SK-MEL-5 (cell line): ENCODE measurements at places on chromosomes 5 and 9. TPM values are rescaled to one million over a fixed set of nuclear protein-coding genes. Genes with fewer than 3 reads are reported as not detected.

Gene TRPM3
- total RNA-seq = 3.9 and 4.1 TPM in 2 replicates

Gene GRM6
- not detected in 2 replicates for total RNA-seq

Gene LIFR
- total RNA-seq = 7.1 and 7.5 TPM in 2 replicates

Gene ISCA1
- total RNA-seq = 108 and 120 TPM in 2 replicates

Gene CCIN
- not detected in 2 replicates for total RNA-seq

Gene AQP7
- not detected in 2 replicates for total RNA-seq

Gene FOXE1
- 0.11 and 0.79 TPM in 2 replicates for total RNA-seq

Gene GMCL2
- total RNA-seq = not detected in 2 replicates

Gene BSPRY
- total RNA-seq = not detected in 2 replicates

Gene LHX3
- not detected in 2 replicates for total RNA-seq

Gene KLF9
- total RNA-seq = 42.7 and 43.1 TPM in 2 replicates

Gene NIPBL
- total RNA-seq = 21.2 and 29.3 TPM in 2 replicates

Gene PRLR
- total RNA-seq = 21.4 and 22.2 TPM in 2 replicates

Gene OGN
- total RNA-seq = not detected in 2 replicates

Gene IL4
- total RNA-seq = not detected in 2 replicates

Gene TAS2R1
- not detected in 2 replicates for total RNA-seq

Gene AK1
- 50.6 and 53.0 TPM in 2 replicates for total RNA-seq

Gene HSPA9
- total RNA-seq = 743 and 805 TPM in 2 replicates

Gene NTRK2
- 0.48 and 1.0 TPM in 2 replicates for total RNA-seq

Gene UHRF2
- 21.3 and 22.1 TPM in 2 replicates for total RNA-seq

Gene CPLANE1
- total RNA-seq = 17.3 and 23.0 TPM in 2 replicates

Gene FAM221B
- total RNA-seq = not detected in 2 replicates

Gene ANAPC2
- total RNA-seq = 9.0 and 12.0 TPM in 2 replicates

Gene DND1
- 0.26 and 0.75 TPM in 2 replicates for total RNA-seq

Gene NTNG2
- 0.37 and 0.67 TPM in 2 replicates for total RNA-seq

Gene BHMT2
- total RNA-seq = not detected in 2 replicates

Gene MTAP
- not detected in 2 replicates for total RNA-seq

Gene HAVCR2
- total RNA-seq = not detected in 2 replicates

Gene CCDC192
- total RNA-seq = not detected in 2 replicates

Gene SLC44A1
- total RNA-seq = 140 and 141 TPM in 2 replicates

Gene BTNL9
- 0.16 and 0.48 TPM in 2 replicates for total RNA-seq

Gene NEUROG1
- not detected in 2 replicates for total RNA-seq

Gene RPS14
- total RNA-seq = 2,665 and 2,807 TPM in 2 replicates

Gene ARHGEF39
- 4.8 and 5.9 TPM in 2 replicates for total RNA-seq

Gene MSANTD3
- 101 and 103 TPM in 2 replicates for total RNA-seq

Gene OBP2B
- not detected in 2 replicates for total RNA-seq

Gene CBY3
- total RNA-seq = not detected in 2 replicates

Gene CATSPER3
- not detected in 2 replicates for total RNA-seq

Gene PCDHGA12
- 10.0 and 13.8 TPM in 2 replicates for total RNA-seq

Gene FAM114A2
- 20.5 and 23.1 TPM in 2 replicates for total RNA-seq

Gene TNFSF15
- total RNA-seq = 0.05 TPM in 1 of 2 replicates, not detected in the other

Gene CAMLG
- 25.6 and 25.8 TPM in 2 replicates for total RNA-seq

Gene QRFP
- not detected in 2 replicates for total RNA-seq

Gene PPP2R2B
- total RNA-seq = not detected in 2 replicates

Gene COL15A1
- total RNA-seq = 0.77 and 0.88 TPM in 2 replicates
